HT1080 (cell line): ENCODE measurements at places on chromosomes 4 and X.

- DNase-seq, result no peak
These were observed 80.7 kb downstream of the SNX25 start for GRCh38 chr4:185290018-185290607.

DNA sequence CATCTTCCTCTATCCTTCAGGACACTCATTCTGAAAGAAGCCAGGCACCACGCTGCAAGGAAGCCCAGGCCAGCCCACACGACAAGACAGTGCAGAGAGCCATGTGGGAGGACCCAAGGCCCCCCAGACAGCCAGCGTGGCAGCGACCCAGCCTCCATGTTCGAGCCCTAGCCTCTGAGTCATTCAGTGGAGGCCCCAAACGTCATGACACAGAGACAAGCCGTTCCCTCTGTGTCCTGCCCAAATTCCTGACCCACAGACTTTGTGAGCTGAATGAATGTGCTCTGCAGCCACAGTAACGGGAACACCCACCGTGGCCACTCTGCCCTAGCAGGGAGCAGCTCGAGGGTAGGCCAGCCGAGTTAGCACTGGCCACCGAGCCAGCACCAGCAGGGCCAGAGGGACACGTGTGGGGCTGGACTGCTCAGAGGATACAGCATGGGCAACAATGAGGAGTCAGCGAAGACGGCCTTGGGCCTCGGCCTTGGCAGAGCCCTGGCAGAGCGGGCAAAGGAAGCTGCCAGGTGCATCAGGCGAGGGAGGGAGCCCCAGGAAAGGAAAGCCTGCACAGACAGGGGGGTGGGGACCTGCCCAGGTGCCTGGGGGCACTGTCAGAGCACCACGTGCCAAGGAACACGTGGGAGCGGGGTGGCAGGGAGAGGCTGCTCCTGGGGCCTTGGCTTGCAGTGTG lies 8.6 kb downstream of the BLOC1S4 start:
- DNase-seq, result no peak

DNA sequence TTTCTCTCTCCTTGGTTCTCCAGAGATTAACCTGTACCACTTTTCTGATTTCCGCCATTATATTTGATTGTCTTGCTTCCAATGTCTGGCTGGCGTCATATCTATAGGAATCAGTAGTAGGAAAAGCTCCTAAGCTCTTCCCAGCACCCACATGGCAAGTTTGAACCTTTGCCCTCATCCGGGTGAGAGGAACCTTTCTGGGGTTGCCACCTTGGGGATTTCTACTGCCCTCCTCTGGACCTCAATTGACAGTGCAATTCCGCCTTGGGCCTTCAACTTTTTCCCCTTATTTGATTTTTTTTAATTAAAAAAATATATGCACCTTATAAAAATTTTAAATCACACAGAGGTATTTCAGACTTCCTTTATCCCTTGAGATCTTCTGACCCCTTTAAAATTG lies 2.0 kb upstream of the CXorf66 start:
- DNase-seq, result peak; percentile 1

- peak; percentile 47 for DNase-seq
These were observed 408.9 kb downstream of the NAP1L3 start for GRCh38 chrX:93264261-93265002.

DNA sequence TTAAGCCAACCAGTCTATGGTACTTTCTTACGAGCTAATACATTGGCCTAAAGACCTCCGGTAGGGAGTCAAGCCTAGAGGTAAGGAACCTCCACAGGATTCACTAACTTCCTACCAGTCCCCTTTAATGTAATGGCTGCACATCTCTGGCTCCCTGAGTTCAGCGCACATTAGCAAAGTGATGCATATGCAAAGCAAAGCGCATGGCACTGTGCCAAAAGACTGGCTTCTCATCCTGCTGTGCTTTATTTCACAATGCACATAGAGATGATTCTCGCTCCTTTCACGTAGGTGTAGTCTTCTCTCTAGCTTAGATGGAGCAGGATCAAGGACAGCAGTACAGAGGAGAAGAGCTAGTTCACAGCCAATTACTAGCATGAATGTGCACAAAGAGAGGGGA lies 14.6 kb upstream of the CLTRN start:
- DNase-seq, result no peak

GRCh38 chr4:158492391-158492790 lies 29.3 kb upstream of the RXFP1 start:
- no peak for DNase-seq

GRCh38 chr4:38615847-38616246 lies 48.2 kb upstream of the KLF3 start:
- DNase-seq, result peak; percentile 65

GRCh38 chr4:113153529-113154101 lies 104.2 kb downstream of the ANK2 start:
- no peak for DNase-seq

- peak; percentile 32 for DNase-seq
These were observed 290.6 kb upstream of the KLF3 start for GRCh38 chr4:38373375-38373774.

GRCh38 chrX:150234126-150234525 lies 129.0 kb upstream of the MAMLD1 start:
- DNase-seq, result peak; percentile 49

DNA sequence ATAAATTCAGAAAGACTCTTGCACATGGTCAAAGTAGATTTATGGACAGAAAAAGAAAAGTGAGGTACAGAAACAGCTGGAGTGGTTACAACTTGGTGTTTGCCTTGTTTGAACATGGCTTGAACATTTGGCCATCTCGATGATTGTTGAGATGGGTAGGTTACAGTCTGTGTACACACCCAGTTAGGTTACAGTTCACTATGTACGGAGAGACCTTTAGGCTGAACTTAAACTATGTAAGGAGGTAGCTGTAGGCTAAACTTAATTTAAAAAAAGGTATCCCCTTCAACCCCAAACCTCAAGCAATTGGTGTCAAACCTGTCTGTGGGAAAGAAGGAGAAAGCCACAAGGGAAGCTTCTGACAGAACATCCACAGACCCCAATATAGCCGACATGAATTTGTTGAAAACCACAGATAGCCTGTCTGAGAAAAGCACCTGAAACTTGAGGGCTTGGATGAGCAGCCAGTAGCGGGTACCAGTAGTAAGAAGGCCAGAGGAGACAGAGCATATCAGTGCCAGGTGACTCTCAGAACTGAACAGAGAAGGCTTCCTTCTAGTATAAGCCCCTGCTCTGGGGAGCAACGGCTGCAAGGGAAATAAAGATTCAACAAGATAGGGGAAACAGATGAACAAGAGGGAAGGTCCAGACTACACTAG lies 247.9 kb upstream of the GALNTL6 start:
- DNase-seq, result no peak

GRCh38 chr4:189974056-189974455 lies 33.4 kb downstream of the FRG1 start:
- peak; percentile 26 for DNase-seq

GRCh38 chr4:186013419-186014186 lies 55.4 kb upstream of the TLR3 start:
- DNase-seq, result no peak

DNA sequence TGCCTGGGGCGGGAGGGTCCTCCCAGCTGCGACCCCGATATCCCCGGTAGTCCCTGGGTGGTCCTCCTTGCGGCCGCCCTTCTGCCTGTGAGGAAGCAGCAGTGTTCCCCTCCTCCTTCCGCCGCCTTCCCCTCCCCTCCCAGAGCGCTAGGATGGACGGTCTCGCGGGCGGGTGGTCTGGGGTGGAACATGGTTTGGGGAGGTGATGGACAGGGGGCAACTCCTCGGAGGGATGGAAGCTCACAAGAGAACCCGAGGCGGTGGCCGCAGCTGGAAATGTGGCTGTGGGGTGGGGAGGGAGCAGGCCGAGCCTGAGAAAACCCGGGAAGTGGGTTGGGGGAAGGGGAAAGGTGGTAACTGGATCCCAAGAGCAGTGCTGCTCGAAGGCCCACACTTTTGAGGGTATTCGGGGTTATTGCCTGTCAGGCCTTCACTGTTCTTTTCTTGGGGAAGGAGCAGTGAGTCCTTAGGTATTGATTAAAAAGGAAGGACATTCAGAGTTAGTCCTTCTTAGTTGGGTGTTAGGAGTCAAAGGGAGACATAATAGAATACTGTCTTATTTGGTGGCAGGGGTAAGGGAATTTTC lies 581 bp downstream of the UBE2K start:
- DNase-seq, result peak; percentile 51

- peak; percentile 89 for DNase-seq
These were observed 140.3 kb upstream of the PGRMC2 start for GRCh38 chr4:128427832-128428366.

GRCh38 chrX:331151-331824 lies 12.7 kb upstream of the GTPBP6 start:
- no peak for DNase-seq

DNA sequence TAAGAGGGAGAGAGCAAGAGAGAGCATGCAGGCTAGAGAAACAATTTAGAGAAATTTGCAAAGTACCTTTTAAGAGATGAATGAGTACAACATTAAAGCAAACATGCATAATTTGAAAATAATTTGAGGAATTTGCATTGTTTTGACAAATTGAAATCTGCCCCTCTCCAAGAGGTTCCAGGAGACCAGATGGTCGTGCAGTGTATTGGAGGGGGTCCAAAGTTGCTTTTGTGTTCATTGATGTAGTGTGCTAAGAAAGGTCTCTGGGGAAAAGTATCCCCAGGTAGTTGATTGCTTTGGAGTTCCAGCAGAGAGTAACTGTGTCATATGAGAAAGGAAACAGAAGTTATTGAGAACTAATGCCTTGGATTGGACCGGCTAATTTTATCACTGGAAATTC lies 635.0 kb upstream of the TENM3 start:
- no peak for DNase-seq

DNA sequence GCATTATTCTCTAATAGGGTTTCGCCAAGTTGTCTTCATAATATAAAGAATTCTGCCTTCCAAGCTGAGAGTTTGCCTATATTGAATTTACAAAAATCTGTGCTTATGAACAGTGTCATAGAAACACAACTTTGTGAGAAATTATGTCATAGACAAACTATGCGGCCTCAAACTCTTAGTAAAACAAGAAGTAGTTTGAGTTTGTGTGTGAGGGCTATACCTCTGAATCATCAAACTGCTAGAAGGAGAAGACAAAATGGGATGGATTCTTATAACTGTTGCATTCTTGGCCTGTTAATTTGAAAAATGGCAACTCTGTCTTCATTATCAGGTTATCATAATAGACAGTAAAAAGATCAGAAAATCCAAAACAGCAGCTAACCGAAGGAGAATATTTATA lies 46.1 kb upstream of the NAP1L5 start:
- peak; percentile 46 for DNase-seq

DNA sequence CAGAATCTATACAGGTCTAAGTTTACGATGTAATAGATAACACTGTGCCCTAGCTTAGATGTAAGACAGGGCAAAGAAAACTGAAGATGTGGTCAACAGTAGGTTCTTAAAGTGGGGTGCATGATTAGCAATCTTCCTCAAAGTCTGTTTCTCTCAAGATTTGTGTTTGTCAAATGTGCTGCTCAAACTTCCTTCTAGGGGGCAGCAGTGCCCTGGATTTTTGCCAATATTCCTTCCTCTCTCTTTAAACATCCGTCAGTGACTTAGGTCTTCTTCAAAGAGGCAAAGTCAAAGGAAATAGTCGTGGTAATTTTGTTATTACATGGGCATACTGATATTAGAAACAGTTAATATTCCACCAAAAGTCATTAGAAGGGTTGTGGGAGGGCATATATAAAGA lies 4.2 kb upstream of the PDHA2 start:
- DNase-seq, result peak; percentile 25

DNA sequence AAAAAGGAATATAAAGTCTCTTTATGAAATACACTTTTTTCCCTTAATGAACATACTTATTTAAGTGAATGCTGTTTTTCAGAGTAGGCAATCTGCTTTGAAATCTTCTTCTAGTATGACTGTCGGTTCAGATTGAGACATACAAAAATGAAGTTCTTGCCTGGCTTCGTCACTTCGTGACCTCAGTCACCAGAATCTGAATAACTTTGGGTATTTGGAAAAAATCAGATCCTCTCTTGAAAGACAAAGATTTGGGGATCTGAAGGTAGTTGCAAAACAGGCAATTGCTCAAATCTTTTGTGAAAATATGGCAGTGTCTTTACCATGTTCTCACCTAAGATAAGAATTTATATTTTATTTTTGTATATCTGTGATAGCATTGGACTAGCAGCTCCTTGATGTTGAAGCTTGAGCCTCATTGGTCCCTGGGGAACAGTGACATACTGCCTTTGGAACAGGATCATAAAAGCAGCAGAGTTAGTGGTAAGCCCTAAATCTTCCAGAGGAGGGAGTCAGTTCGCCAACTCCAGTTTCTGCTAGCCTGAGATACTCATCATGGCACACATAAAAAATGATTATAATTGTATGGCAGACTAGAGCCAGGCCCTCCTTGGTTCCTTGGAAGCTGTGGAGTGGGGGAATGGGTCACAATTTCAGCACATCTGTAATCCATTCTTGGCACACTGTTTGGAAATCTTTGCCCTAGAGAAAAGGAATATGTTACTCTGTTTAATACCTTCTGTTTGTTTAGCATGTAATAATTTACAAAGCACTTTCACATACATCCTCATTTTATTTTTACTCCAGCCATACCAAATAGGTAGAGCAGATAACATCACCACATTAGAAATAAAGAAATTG lies 5.0 kb downstream of the ARFIP1 start:
- peak; percentile 25 for DNase-seq

- DNase-seq, result no peak
These were observed 113.9 kb downstream of the AASDH start for GRCh38 chr4:56273391-56273790.

GRCh38 chr4:10151182-10151581 lies 34.6 kb upstream of the WDR1 start:
- DNase-seq, result no peak

DNA sequence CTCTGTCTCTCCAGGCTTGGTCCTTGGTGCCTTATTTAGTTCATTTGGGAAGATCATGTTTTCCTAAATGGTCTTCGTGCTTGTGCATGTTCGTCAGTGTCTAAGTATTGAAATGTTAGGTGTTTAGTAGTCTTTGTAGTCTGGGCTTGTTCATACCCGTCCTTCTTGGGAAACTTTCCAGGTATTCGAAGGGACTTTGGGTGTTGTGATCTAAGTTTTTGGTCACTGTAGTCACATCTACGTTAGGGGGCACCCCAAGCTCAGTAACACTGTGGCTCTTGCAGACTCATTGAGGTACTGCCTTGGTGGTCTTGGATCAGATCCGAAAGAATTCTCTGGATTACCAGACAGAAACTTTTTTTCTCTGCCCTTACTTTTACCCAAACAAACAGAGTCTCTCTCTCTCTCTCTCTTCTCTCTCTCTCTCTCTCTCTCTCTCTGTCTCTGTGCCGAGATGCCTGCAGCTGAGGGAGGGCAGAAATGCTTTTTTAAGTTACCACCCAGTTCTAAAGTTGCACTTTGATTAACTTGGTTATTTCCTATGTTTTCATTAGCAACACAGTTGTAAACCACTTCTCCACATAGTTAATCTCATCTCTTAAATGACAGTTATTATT lies 67.6 kb upstream of the SLC7A3 start:
- peak; percentile 9 for DNase-seq

- DNase-seq, result no peak
These were observed 834 bp downstream of the PNCK start for GRCh38 chrX:153672531-153673427.
